Activated CD8-positive, alpha-beta memory T cell treated with anti-CD3 and anti-CD28 coated beads, Interleukin-2, amount 50 U/mL, for 48 hours (primary cell): ENCODE measurements at places on chromosomes 6 and 20.

DNA sequence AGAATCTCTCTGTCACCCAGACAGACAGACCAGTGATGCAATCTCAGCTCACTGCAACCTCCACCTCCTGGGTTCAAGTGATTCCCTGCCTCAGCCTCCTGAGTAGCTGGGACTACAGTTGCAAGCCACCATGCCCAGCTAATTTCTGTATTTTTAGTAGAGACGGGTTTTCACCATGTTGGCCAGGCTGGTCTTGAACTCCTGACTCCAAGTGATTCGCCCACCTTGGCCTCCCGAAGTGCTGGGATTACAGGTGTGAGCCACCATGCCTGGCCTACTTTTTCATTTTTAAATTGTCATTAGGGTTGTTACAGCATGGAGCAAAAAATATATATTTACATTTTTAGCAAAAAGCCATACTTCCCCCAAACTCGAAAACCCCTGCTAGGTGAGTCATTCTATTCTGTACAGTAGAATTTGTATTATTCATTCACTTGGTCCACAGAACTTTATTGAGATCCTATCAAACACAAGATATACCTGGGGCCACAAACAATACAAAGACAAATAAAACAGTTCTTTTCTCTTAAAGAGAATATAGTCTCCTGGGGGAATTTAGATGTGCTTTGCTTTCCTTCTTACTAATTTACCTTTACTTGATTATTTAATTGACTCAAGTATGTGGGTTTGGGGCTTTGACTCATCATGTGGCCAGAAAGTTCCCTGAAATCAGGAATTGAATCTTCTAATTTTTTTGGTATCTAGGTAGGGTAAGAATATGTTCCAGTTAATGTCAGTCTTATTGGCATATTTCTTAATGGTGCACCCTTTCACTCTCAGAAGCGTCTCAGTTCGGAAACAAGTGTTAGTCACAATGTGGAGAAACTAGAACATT is 16.6 kb upstream of the CCND3 start:
- DNase-seq: no peak

- DNase-seq: no peak
Observed at GRCh38 chr6:153059757-153060156, 57.2 kb upstream of the MTRF1L start.

- DNase-seq: peak; percentile 71
Observed at GRCh38 chr6:116461932-116462885, 1.0 kb downstream of the CALHM6 start.

DNA sequence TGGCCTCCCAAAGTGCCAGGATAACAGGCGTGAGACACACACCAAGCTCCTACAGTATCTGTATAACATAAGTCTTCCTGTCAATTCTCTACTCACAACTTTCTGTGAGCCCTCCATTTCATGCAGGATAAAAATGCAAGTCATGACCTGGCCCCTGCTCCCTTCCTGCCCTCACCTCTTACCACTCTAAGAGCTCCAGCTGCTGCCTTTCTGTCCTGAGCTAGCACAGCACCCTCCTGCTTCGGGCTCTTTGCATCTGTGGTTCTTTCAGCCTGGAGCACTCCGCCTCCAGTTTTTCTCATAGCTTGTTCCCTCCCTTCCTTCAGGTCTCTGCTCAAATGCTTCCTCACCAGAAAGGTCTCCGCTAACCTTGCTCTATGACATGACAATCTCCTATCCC is 23.7 kb upstream of the TRPC4AP start:
- DNase-seq: no peak

- DNase-seq: no peak
Observed at GRCh38 chr20:1537731-1538058, 19.8 kb downstream of the SIRPD start.

GRCh38 chr6:150698391-150698790 is 98.7 kb downstream of the PLEKHG1 start:
- no peak for DNase-seq

- no peak for DNase-seq
Observed at GRCh38 chr6:52820198-52820597, 16.6 kb upstream of the GSTA1 start.

DNA sequence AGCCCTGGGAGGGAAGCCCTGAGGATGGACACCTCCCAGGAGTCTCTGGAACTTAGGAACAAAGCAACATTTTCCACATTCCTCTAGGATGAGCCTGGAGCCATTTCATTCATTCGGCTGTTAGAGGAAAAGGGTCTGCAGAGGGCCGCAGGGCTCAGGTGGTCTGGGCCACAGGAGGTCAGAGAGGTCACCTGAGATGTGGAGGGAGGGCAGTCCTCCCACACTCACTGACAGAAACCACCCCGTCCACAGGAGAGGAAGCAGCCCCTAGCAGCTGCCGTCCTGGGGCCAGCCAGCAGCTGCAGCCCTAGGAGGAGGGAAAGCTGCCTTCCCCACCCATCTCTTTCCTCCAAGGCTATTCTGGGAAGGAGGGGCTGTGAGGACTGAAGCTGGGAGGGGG is 207.0 kb downstream of the CDC5L start:
- DNase-seq: no peak

- no peak for DNase-seq
Observed at GRCh38 chr6:142833054-142833453, 111.9 kb downstream of the HIVEP2 start.

DNA sequence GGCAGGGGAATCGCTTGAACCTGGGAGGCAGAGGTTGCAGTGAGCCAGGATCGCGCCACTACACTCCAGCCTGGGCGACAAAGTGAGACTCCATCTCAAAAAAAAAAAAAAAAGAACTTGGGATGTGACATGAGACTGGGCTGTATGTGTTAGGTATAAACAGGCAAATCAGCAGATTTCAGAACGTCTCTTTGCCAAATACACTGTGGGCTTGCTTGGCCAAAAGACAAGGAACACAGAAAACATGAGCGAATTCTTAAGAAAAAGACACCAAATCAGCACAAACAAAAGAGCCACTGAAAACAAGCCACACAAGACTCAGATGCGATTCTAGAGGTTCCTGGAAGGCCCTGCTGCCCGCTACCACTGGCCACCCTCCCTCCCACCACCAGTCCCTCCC is 12.5 kb downstream of the ETV7 start:
- DNase-seq: no peak

- no peak for DNase-seq
Observed at GRCh38 chr20:62702895-62703852, 5.5 kb upstream of the NTSR1 start.

DNA sequence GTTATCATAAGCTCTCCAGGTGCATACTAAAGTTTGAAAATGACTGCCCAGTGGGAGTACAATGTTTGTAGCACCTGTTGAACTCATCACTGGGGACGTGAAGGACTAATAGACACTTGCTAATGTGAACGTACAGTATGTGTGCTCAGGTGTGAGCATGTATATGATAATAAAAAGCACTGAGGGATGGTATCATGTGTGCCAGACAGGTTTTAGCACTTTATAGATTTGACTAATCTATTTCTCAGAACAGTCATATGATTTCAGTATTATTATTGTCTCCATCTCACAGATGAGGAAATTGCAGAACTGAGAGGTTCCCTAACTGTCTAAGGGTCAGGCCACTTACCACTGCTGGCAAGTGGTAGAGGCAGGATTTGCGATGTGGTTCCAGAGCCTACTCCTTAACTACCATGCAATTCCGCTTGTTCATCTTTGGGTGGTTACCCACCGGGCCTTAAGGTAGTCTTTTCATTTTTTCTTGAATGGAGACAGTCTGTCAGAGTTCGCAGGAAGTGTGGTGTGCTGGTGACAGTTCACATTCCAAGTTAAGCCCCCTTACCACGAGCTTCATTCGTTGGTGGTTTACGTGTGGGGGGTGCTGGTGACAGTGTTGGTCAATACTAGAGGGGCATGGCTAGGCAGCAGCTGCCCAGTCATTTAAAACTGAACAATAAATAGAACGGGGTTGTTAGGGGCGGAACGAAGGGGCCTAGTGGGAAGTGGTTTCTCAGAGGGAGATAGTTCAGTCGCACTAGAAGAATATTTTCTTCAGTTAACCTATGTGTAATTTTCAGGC is 46.8 kb downstream of the RREB1 start:
- DNase-seq: peak; percentile 62

DNA sequence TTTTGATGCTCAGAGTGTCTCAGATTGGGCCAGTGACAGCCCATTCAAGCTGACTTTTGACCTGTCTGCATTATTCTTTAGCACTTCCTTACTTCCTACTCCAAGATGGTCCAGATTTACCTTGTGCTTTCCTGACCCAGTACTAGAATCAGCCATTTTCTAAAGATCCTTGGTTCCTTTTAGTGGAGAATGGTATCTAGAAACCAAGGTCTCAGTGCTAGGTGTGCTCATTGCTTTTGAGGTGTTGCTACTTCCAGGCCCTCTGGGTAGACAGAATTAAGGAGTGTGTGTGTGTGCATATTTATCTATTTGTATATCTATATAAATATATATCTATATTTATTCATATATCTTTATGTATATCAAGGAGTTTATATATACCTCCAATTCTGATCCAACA is 67.3 kb upstream of the UTRN start:
- DNase-seq: no peak

- DNase-seq: no peak
Observed at GRCh38 chr6:26318459-26319404, 46.3 kb upstream of the BTN3A2 start.

- DNase-seq: peak; percentile 36
Observed at GRCh38 chr20:48489656-48490055, 338.1 kb downstream of the PREX1 start.

GRCh38 chr6:79946272-79947190 is 822 bp downstream of the ELOVL4 start:
- peak; percentile 55 for DNase-seq

- DNase-seq: peak; percentile 64
Observed at GRCh38 chr6:4059115-4059777, 19.7 kb downstream of the FAM217A start.

GRCh38 chr6:110116258-110116657 is 63.2 kb downstream of the WASF1 start:
- DNase-seq: no peak

- peak; percentile 50 for DNase-seq
Observed at GRCh38 chr6:36598739-36599318, 4.7 kb downstream of the SRSF3 start.

- DNase-seq: peak; percentile 77
Observed at GRCh38 chr6:149140137-149140909, 177.2 kb upstream of the TAB2 start.

DNA sequence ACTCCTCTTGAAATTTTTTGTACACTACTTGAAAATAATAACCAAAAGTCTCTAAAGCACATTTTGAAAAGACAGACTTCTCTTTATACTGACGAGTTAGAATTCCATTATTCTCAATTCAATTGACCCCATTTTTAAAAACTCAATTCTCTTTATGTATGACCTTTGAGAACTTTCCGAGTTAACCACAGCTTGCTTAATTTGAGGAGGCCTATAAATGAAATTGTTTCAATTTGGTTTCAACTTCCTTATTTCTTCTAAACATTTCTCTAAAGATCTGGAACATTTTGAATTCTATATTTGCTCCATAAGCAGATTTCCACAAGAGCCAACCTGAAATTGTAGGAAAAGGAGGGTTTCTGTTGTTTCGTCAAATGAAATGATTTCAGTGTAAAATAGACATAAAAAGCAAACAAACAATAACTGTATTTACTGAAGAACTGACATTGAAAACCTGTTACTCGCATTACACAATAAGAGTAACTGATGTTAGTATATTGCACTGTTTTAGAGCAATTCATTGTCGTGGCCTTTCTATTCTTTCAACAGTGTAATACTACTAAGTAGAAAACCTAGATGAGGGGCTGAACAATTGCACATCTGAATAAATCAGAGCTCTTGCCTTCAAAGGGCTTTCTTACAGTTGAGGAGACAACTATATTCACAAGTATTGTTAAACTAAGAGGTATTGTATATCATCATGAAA is 223.6 kb downstream of the HIVEP2 start:
- no peak for DNase-seq

GRCh38 chr6:105786890-105787655 is 299.1 kb upstream of the PRDM1 start:
- no peak for DNase-seq

- no peak for DNase-seq
Observed at GRCh38 chr6:3766214-3766613, 14.7 kb upstream of the PXDC1 start.

GRCh38 chr6:159819932-159820640 is 20.0 kb downstream of the PNLDC1 start:
- DNase-seq: peak; percentile 61

DNA sequence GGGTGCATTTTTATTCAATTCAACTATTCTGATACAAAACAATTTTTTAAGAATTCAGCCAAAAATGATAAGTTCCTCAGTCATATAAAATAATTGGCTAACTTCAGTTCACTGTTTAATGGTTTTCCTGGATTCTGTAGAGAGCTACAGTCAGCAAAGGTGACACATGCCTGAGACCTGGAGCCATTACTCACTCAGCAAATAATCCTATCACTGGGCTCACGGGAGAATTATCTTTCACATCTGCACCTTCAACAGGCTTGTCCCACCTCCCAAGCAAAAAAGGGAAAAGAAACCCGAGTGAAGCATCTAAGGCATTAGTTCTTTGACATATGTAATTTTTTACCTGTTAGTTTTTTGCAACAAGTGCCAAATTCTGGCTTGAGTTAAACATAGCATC is 34.9 kb upstream of the FOXA2 start:
- no peak for DNase-seq

- no peak for DNase-seq
Observed at GRCh38 chr6:50929323-50929722, 110.7 kb downstream of the TFAP2B start.

DNA sequence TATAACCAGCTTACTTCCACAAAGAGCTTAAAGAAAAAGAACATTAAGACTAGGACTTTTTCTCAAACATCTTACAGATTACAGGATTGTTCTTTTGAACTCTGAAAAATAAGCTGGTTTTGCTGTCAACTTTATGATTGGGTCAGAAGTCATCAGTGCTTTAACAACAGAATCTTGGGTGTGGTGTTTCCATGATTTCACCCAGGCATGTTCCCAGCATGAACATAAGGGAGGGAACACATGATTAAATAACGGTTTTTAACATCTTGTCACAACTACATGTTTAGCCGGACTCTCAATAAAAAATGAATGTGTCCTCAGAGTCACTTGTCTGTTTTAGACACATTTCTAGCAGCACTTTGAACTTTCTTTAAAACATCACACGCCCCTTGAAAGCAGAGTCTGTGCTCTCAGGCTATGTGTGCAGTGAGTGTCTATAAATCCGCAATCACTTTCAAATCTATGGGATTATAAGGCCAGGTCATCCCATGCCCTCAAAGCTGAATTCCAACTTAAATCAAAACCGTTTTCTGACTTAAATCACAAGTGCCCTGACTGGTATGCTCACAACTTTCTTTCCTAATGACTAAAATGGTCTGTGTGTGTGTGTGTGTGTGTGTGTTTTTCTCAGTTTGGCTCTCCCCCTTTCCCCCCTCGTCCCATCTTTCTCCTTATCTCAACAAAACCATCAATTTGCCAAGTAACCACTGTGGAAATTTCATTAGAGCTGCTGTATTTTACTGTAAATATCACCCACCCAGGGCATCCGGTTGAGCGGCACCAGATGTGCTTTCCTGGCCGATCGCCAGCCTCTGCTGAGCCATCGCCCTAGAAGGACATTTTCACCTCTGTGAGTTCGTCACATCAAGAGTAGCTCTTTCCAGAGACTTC is 216.8 kb upstream of the DTNBP1 start:
- DNase-seq: peak; percentile 80

GRCh38 chr6:14190191-14190928 is 72.8 kb downstream of the CD83 start:
- DNase-seq: no peak

- DNase-seq: no peak
Observed at GRCh38 chr20:34543463-34544056, 15.0 kb upstream of the MAP1LC3A start.
